ENCODE measurements at places on chromosomes 6 and 20.

GRCh38 chr6:8476656-8477055, 41.3 kb upstream of the SLC35B3 start:
- DNase-seq = no peak

DNA sequence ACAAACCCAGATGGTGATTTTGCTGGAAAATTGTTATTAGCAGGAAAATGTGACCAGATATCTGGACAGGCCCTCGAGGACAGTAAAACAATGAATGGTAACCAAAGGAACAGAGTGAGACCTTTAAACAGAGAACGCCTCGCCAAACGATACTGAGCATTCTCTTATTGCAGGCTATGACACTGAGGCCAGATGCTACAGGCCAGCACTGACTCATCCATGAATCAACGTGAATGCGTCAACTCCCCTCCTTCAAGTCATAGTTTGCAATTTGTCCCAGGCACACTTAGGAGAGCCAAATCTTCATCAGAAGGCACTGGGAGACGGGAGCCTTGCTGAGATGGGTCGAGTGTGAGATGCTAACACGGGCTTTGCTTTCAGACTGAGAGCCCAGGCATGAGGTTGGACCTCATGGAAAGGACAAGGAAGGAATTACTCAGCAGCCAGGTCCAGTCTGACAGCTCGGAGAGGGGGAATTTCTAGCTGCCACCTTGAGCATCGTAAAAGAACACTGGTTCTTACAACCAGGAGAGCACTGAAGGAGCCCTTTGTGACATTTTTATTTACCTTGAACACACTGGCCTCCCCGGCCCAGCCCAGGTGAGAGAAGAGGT, 60.7 kb downstream of the BMP7 start:
- peak; percentile 74 for DNase-seq

DNA sequence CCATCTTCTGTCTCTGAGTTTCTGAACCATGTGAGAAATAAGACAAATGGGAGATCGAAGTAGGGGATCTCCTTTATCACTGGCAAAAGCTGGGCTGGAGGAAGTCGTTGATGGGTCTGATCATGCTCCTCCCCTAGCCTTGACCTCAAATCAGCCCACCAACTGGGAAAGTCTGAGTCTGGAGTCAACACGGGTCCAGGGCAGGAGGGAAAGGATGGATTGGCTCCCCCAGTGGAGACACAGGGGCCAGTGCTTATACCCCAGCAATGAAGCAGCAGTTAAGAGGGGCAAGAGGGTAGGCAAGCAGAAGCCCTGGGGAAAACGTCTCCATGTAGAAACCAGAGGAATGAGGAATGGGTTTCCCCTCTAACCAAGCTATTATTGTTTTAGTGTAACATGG, 152.6 kb downstream of the TBC1D7 start:
- DNase-seq = no peak

GRCh38 chr6:125066964-125067363, 86.6 kb upstream of the TPD52L1 start:
- DNase-seq = peak; percentile 56

DNA sequence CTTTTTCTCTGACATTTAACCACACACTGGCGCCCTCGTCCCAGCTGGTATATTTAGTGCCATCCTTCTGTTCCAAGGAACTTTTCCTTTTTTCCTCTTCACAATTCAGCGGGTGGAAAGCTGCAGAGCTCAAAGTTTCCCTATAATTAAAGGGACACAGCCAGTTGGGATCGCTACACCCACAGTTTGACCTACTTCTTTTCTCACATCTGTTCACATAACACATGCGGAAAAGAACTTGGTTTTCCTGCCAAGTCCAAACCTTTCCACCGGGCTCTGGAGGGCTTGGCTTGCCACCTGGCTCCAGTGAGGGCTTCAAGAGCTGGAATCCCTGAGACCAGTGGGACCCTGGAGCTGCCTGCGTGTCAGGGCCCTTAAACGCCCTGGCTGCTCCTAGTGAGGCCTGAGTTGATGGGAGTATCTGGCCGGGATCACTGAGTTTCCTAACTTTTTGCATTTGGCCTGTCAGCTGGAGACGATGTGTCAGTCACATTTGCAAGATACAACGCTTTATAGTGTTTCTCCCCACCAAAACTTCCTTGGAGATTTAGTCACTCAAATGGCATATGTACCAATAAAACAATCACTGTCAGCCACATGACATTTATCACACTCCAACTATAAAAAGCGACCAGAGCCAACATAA, 176.0 kb downstream of the SASH1 start:
- DNase-seq = no peak

GRCh38 chr6:41573276-41573675, 27.1 kb downstream of the FOXP4 start:
- no peak for DNase-seq

- no peak for DNase-seq
These were observed 72.4 kb downstream of the TRDN start for GRCh38 chr6:123564361-123564760.

DNA sequence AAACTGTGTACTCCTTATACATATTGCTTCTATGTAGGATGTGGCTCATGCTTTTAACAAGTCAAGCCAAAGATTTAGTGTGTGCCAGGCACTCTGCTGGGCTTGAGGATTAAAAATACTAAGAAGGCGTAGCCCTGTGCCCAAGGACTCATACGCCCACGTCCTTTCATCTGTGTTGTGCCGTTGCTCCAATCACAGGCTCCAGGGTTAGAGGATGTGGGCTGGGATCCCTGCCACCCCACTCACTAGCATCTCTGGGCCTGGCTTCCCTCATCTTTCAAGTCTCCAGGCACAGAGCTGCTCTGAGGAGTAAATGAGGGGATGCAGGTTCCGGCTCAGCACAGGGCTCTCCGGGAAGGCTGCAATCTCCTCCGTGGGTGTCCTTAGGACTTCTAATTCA, 214.2 kb downstream of the SYNDIG1 start:
- DNase-seq = no peak

DNA sequence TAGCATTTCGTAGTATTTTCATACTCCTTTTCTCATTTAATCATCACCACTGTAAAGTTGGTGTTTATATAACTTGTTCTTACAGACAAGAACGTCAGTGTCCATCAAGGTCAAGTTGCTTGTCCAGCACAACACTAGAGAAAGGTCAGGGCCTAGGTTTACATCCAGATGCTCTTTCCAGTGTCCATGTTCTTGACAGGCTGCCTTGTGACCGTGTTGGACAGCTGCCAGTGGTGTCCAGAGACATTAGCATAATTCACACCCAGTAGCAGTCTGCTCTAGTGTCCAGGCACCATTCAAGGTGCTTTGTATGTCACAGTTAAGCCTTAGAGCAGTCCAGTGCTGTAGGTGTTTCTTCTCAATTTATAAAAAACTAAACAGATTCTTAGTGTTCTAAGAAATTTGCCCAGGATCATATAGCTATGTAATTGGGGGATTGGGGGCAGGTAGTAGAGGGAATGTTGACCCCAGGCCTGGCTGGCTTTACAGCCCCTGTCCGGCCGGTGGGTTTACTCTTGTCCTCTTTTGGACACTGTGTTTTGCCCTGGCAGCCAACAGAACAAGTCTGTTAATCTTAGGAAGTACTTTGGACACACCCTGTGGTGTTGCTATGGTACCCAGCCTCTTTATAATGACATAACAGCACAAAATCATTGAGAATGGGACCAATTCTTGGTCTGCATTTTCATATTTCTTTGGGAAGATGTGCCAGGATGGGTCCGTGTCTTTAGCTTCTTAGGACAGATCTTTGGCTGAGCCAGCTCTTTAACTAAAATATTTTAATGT, 8.0 kb downstream of the STK35 start:
- DNase-seq = no peak

GRCh38 chr6:37538107-37538506, 38.4 kb upstream of the CCDC167 start:
- no peak for DNase-seq

DNA sequence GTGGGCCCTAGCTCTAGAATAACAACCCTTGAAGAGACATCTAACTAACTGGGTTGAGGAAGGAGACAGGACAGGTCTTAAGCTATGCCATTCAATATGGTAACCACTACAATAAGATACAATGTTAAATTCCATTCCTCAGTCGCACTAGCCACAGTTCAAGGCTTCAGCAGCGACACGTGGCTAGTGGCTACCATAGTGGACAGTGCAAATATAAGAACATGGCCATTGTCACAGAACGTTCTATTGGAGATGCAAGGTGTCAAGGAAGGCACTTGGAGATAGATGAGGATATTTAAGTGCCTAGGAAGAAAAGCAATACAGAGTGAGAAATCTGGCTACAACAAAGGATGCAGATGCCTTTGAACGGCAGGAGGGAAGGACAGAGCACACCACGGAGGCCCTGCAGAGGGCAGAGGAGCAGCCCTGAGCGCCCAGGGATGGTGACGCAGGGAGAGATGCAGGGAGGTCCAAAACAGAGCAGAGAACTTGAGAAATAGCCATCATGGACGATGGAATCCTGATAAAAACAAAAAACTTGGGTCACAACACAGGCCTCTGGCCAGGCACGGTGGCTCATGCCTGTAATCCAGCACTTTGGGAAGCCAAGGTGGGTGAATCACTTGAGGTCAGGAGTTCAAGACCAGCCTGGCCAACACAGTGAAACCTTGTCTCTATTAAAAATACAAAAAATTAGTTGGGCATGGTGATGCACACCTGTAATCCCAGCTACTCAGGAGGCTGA, 140.7 kb downstream of the ZMYND8 start:
- DNase-seq = no peak

GRCh38 chr6:12528136-12528535, 188.4 kb upstream of the PHACTR1 start:
- no peak for DNase-seq

GRCh38 chr20:13430346-13431002, 208.3 kb downstream of the TASP1 start:
- peak; percentile 6 for DNase-seq

GRCh38 chr6:31559958-31560696, 12.0 kb upstream of the LTA start:
- DNase-seq = peak; percentile 26

DNA sequence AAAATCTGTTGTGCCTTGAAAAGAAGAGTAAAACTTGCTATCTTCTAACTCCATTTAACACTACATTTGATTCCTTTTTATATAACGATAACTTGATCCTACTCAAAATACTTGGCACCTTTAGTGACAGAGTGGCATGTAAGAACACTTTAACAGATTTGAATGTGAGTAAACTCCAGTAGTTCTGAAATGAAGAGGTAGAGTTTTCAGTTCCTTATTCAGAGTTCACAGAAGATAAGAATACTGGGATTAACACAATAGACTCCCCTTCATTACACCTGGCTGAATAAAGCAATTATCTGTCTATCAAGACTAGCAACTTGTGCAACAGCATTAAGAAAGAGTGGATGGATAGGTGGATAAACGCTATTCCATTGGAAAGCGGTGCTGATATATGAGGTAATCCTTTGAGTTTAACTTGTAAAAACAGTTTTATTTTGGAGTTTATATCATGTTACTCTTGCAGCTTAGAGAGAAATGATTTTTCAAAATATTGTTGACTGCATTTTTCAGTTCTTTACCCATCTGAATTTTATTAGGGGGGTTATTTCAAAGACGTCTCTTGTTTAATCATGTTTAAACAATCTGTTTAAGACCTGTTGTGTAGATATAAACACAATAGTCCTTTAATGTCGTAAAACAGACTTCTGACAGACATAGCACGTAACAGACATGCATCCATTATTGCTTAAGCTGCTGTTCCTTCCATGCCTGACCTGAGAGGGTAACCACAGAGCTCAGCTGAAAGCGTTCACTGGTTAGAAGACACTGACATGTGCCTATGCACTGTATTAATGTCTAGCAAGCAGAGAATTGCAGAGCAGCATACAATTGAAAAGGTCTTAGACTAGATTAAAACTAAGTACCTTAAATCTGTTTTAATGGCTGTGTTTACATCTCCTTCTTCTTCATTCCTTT, 102.4 kb upstream of the SUPT3H start:
- DNase-seq = peak; percentile 84

DNA sequence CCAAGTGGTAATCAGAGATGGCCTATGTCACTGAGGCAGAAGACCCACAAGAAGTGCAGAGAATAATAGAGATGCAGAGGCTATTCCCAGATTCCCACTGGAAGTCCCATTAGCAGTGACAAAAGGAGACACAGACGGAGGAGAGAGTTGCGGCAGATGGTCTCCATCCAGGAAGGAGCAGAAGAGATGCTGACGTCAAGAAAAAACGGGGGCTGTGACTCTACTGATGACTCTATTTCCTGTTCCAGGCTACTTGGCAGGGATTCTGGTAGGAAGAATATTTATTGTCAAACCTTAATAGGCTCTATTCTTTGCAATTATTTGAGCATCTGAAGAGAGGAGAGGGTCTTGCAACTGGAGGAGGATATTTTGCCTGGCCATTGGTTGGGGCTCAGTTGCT, 246.0 kb upstream of the ECI2 start:
- peak; percentile 61 for DNase-seq

Measured in fibroblast of upper back skin (primary cell).